ENCODE measurements at places on chromosomes 16 and 17.
A peak's percentile ranks its signal among the peaks of the same experiment; 100 is the strongest.

- DNase-seq, result no peak
These were observed 48.0 kb upstream of the METRNL start for GRCh38 chr17:83031321-83031945.

DNA sequence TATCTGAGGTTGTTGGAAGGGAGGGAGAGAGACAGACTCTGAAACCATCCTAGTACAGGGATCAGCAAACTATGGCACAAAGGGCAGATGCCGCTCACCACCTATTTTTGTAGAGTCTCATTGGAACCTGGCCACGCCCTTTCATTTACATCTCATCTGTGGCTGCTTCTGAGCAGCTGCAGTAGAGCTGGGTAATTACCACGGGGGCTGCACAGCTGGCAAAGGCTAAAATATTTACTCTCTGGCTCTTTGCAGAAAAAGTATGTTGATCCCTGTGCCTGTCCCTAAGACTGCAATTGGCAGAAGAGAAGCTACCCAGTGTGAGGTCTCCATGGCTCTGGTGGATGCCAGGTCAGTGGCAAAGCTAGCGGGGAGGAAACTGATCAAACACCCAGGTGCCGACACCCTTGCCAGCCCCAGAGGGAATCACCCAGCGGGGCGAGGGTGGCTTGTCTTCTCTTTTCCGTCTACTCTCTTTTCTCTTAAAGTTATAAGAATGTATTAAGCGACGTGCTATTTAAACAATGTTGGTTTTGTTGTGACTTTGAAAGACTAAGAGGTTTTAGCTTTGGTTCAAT lies 14.0 kb downstream of the CEP295NL start:
- DNase-seq, result peak; percentile 25

GRCh38 chr17:71392715-71393567 lies 727.9 kb upstream of the SOX9 start:
- DNase-seq, result no peak

DNA sequence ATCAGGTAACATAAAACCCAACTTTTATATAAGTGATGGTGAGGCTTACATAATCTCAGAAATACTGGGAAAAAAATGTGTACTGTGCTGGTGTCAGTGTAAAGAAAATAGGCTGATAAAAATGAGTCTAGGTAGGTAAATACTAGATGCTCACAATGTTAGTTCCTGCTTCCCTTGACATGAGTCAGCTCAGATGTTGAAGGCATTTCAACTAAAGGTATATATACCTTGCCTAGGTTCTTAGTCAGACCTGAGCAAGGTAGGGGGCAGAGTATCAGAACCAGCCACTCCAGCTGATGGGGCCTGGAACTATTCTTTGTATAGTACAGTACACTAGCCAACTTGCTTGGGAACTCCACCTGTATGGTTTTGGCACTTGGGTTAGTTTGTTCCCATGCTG lies 51.0 kb upstream of the CA10 start:
- DNase-seq, result no peak

All from naive thymus-derived CD8-positive, alpha-beta T cell (primary cell).